SK-N-MC (cell line): ENCODE measurements at places on chromosomes 5 and 9.

DNA sequence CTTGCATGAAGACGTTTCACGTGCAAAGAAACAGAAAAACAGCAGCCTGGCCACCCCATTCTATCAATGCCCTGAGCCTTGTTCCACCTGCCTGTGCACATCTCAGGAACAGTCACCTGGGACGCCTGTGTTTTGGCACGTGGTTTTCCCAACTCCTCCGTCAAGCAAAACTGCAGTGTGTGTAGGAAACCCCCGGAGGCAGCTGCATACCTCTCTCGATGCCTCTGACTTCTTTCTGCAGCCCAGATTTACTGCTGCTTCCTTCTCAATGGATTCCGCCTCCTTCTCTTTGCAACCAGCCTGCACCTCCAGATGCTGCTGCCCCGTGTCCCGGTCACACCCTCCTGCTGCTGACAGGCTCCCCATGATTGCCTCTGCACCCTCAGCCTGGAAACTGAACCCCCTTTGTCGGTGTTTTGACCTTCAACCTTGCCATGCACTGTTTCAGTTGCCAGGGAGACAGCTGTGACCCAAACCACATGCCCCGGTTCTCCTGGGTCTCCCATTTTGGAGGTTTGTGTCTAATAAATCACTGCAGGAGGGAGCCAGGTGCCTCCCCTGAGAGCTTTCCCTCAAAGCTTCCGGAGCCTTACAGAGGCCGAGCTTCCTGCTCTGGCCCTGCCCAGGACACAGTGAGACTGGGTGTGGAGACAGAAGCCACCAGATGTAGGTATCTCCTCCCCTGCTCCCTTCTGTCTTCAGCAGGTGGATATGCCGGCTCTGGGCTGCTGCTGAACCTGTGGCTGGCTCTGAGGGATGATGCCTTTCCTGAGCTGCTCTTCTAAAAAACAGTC is 395.5 kb upstream of the IRX1 start:
- no peak for DNase-seq

- DNase-seq: no peak
Measured at GRCh38 chr5:116084287-116084691, 536 bp upstream of the COMMD10 start.

DNA sequence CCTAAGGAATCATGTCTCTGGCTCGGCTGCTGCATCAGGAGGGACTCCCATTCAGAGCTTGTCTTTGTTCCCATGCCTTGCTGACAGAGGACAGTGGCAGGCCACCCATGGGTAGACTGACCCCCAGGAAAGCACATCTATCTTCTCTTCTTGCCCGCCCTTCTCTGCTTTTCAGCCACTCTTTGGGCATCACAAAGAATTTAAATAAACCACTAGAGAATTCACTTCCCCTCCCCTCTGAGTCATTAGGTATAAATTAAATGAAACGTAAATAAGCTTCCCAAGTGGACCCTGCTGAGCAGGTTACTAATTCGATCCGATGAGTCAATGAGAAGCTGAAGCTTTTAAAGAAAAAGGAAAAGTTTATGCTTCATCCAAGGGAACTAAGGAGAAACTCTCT is 97.0 kb downstream of the DRD1 start:
- DNase-seq: no peak

- DNase-seq: no peak
Measured at GRCh38 chr5:20656262-20656661, 668.3 kb upstream of the CDH18 start.

DNA sequence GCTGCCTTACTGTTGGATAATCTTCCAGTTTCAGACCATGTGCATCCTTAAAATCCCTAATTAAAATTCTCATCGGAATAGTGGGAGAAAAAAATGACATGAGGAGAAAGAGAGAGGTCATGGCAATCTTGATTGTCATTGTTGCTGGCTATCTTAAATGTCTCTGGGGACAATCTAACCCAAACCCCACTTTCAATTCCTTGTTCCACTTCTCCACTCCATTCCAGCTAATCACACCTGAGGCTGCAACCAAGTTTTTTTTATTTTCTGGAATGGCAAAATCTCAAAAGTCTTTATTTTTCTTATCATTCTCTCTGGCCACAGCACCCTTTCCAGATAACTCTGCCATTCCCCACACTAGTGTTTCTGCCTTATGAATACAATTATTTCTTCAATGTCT is 171.9 kb upstream of the RASA1 start:
- no peak for DNase-seq

GRCh38 chr5:50745221-50745910 is 78.9 kb downstream of the PARP8 start:
- DNase-seq: no peak

GRCh38 chr9:96462541-96462940 is 12.6 kb downstream of the HABP4 start:
- DNase-seq: no peak

GRCh38 chr5:113663879-113664541 is 150.5 kb downstream of the YTHDC2 start:
- no peak for DNase-seq
